Thyroid gland (tissue), 4 donors: ENCODE measurements at places on chromosomes 16 and 17. TPM values are rescaled to one million over a fixed set of nuclear protein-coding genes. Genes with fewer than 3 reads are reported as not detected.
A peak's percentile ranks its signal among the peaks of the same experiment; 100 is the strongest.

DNA sequence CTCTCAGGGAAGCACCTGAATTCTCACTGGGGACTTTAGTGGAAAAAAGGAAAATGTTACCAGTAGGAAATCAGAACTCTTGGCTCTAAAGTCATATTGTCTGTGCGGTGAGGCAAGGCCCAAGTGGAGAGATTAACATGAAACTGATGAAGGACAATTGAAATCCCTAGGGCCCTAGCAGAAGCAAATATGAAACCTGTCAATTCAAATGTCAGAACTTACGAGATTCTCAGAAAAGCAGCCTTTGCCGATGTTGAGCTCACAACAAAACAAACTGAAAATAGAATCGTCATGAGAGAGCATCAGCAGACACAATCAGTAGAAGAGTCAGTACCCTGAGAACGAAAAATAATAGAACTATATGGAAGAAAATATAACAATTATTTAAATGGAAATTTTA lies 108.8 kb downstream of the ELAC2 start:
- H3K4me3 ChIP-seq, result no peak overlapping the region
- H3K36me3 ChIP-seq, result no peaks in the 10 kb centered on the region
- no peaks in the 10 kb centered on the region for H3K4me1 ChIP-seq
- no peaks in the 10 kb centered on the region for H3K27me3 ChIP-seq

DNA sequence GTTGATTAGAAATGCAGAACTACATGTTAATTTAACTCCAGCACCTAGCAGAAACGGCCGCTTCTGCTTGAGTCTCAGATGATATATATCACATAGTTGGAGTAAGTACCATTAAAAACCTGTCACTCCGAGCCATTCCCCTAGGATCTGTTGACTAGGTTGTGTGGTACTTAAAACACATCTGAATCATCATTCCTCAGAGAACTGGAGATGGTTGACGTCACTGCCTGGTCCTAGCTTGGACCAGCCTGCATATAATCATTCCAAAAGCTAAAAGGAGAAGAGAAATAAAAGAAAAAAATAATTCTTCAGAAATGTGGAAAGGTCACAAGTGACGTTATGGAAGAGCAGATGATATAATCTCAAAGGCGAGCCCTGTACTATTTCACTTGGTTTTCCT lies 31.3 kb upstream of the RASL10B start:
- H3K27me3 ChIP-seq, result no peaks in the 10 kb centered on the region
- H3K27ac ChIP-seq, result no peak overlapping the region
- H3K4me3 ChIP-seq, result no peak overlapping the region

DNA sequence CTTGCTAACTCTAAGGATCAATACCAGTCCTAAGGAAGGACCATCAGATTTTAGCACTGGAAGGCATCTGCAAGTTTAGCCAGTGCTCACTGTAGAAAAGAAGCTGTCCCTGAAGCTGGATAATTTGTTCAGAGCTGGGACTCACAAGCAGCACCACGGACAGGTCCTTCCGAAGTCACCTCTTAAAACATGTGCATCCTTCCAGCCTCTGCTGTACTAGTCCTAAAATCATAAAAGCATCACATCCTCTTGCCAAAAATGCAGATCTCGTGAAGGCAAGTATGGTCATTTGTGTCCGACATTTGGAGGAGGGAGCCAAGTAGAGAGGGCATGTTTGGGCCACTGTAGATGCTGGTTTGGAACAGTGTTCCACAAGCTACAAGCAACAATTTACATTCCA lies 506.9 kb downstream of the RBFOX1 start:
- no peak overlapping the region for H3K27ac ChIP-seq
- H3K27me3 ChIP-seq, result no peaks in the 10 kb centered on the region
- no peaks in the 10 kb centered on the region for H3K36me3 ChIP-seq
- H3K4me1 ChIP-seq, result no peaks in the 10 kb centered on the region
- DNase-seq, result no peak

DNA sequence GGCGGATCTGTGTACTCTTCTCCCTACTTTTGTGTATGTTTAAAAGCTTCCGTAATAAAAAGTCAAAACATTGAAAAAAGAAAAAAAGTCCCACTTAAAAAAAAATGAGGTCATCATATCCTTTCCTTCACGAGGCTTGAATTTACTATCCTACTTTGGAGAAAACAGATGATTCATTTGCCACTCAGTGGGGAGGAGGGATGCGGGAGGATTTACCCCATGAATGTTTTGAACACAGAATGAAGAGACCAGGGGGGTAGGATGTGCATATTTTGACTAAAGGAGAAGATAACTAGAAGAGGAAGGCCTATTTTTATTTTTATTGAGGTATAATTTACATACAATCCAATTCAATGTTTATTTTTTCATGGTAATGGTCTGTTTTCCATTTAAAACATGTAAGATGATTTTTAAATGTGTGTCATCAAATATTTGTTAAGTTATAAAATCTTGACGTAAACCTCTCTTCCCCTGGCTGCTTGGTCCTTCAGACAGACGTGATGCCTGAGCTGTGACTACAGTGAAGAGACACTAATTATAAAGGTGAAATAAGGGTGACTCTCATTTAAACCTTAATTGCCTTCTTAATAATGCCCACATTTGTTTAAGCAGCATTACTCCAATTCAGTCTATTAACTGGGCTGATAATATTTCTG lies 135.4 kb upstream of the AXIN2 start:
- no peaks in the 10 kb centered on the region for H3K36me3 ChIP-seq
- no peaks in the 10 kb centered on the region for H3K4me1 ChIP-seq
- DNase-seq, result no peak
- no peak overlapping the region for H3K27ac ChIP-seq

DNA sequence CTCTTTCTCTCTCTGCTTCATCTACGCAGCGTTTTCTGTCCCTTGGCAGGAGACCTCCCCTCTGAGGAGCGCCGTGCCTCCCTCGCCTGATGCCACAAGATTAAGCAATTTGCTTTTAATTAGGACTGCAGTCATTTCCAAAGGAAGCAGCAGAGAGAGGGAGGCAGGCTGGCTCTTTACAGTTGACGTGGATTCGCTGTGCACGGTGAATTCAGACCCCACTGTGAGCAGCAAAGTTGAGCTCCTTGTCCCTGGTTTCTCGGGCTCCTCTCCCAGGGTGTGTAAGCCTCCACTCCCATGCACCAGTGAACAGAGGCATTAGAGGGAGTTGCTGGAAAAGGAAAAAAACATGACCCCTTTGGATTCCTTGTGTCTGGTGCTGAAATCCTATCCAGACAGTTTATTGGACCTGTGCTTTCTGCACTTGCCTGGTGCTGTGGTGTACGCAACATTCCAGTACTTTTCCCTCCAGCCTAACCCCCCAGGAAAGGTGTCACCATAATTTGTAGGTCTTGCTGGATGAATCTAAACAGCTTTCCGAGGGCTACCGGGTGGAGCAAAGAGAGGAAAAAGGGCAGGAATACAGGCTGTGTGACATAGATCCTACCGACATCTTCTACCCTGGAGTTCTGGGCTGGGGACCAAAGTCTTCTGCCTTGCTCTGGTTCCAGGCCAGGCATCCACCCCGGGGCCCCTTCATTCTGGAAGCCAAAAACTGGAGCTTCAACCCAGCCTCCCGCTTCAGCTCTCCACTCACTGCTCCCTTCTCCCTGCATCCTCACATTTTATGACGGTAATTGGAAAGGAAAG lies 171.0 kb downstream of the MAF start:
- no peaks in the 10 kb centered on the region for H3K36me3 ChIP-seq
- H3K4me3 ChIP-seq, result no peak overlapping the region
- DNase-seq, result no peak
- no peaks in the 10 kb centered on the region for H3K27me3 ChIP-seq

GRCh38 chr17:77580531-77581270 lies 377.8 kb upstream of the TNRC6C start:
- DNase-seq, result no peak
- no peaks in the 10 kb centered on the region for H3K36me3 ChIP-seq
- no peaks in the 10 kb centered on the region for H3K4me1 ChIP-seq
- no peak overlapping the region for H3K27ac ChIP-seq
- H3K4me3 ChIP-seq, result no peak overlapping the region

DNA sequence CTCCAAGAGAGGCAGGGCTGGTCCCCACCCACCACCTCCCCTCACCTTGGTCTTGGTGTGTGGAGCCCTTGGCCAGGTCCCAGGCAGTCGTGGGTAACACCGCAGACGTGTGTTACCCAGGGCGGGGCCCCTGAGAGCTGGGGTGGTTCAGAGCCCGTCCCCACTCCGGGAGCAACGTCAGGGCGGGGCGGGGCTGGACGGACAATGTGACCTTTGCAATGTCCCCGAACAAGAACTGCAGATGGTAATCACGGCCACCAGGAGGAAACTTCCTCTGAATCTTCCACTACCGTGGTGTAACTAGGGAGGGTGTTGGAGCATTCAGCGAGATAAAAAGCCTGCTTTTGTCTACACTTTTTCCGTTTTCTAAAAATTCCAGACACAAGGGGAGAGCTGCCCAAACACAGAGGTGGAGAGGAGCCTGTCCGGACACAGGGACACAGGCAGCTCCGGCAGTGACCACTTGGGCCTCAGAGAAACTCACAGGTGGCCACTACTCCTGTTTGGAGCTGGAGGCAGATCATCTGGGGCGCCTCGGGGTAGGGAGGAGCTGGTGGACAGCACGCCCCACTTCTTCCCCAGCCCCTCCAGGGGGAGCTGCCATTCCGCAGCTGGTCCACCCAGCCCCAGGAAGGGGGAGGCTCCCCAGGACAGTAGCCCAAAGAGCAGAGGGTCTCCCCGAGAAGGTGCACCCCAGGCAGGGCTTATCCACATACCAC lies 14.2 kb upstream of the SLC38A10 start:
- peaks cover 14% of the 10 kb centered on the region for H3K4me1 ChIP-seq
- peak; percentile 95 for DNase-seq
- peak overlapping the region; percentile 83 for H3K27ac ChIP-seq
- H3K27me3 ChIP-seq, result no peaks in the 10 kb centered on the region

DNA sequence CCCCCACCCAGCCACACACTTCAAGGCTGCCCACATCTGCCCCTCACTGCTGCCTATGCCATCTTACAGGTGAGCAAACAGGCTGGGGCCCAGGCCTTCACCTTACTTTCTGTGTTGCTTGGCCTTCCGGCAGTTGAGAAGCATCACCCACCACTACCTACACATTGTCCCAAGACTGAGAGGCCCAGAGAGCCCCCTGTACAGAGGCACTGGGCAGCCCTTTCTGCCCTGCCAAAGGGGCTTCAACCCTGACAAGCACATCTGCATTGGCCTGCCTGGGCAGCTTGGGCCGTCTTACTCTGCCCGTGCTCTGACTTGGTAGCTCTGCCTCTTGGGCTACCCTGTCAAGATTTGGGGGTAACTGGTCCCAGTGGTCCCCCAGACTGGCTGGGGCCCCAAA lies 1.2 kb downstream of the MIEF2 start:
- no peak for DNase-seq
- H3K27me3 ChIP-seq, result no peaks in the 10 kb centered on the region
- H3K4me3 ChIP-seq, result no peak overlapping the region
- peaks cover 27% of the 10 kb centered on the region for H3K36me3 ChIP-seq
- H3K27ac ChIP-seq, result peak overlapping the region; percentile 99
- peaks cover 37% of the 10 kb centered on the region for H3K4me1 ChIP-seq

DNA sequence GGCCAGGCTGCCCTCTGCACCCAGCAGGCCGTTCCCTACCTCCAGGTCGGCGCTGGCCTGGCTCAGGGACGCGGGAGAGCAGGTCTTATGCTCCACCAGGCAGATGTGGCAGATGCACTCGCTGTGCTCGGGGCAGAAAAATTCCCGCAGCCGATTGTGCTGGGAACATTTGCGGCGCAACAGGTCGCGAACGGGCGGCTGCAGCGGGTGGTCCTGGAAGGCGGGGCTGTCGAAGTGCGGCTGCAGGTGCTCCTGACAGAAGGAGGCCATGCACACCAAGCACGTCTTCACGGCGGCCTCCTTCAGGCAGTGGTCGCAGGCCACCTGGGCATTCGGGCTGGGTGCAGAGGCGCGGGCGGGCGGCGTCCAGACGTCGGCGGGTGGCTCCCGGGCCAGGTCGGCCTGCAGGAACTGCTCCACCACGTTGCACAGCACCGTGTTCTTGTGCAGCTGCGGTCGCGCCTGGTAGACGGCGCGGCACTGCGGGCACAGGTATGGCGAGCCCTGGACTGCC lies 439 bp downstream of the TRIM25 start:
- peaks cover 58% of the 10 kb centered on the region for H3K4me1 ChIP-seq
- DNase-seq, result no peak
- H3K27me3 ChIP-seq, result no peaks in the 10 kb centered on the region
- peak overlapping the region; percentile 72 for H3K4me3 ChIP-seq

GRCh38 chr17:45289301-45290268 lies 27.2 kb downstream of the MAP3K14 start:
- H3K36me3 ChIP-seq, result peaks cover 11% of the 10 kb centered on the region
- H3K4me3 ChIP-seq, result no peak overlapping the region
- peak; percentile 30 for DNase-seq
- peak overlapping the region; percentile 45 for H3K27ac ChIP-seq
- no peaks in the 10 kb centered on the region for H3K27me3 ChIP-seq
- peaks cover 70% of the 10 kb centered on the region for H3K4me1 ChIP-seq

DNA sequence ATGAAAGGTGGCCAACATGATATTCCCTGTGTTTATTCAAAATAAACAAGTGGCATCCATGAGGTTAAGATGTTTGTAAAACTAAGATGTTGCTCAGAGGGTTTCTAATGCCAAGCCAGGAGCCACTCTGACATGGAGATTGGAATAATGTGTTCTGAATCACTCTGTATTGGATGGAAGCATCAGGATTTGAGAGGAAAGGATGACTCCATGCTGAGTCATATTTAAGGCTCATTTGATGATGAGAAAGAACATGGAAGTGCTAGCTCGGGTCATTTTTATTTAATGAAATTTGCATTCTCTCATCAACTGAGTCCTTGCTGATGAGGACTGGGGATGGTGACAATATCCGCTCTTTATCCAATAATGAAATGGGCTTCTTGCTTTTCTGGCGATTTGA lies 6.2 kb downstream of the VAT1L start:
- no peaks in the 10 kb centered on the region for H3K27me3 ChIP-seq
- H3K4me1 ChIP-seq, result peaks cover 4% of the 10 kb centered on the region
- DNase-seq, result no peak
- no peak overlapping the region for H3K4me3 ChIP-seq

- peak overlapping the region; percentile 21 for H3K27ac ChIP-seq
- H3K4me1 ChIP-seq, result peaks cover 13% of the 10 kb centered on the region
- no peaks in the 10 kb centered on the region for H3K36me3 ChIP-seq
- H3K4me3 ChIP-seq, result no peak overlapping the region
- H3K27me3 ChIP-seq, result no peaks in the 10 kb centered on the region
Measured at GRCh38 chr17:49196520-49196919, 13.9 kb downstream of the GNGT2 start.

DNA sequence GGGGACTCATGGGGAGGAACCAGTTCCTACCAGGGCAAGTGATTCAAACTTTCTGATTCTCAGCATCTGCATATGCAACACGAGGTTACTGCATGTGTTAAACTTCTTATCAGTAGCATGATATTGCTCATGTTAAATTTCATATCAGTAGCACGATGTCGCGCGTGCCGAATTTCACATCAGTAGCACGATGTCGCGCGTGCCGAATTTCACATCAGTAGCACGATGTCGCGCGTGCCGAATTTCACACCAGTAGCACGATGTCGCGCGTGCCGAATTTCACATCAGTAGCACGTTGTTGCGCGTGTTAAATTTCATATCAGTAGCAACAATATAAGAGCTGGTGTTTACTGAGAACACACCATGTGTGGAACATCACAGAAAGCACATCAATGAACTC lies 221.6 kb downstream of the GSG1L start:
- H3K27ac ChIP-seq, result no peak overlapping the region
- DNase-seq, result no peak
- H3K36me3 ChIP-seq, result no peaks in the 10 kb centered on the region

The KRT25 gene
- not detected for total RNA-seq

The FBXL19 gene
- total RNA-seq, result 11.7 TPM

The COIL gene
- total RNA-seq, result 13.2 TPM

The NATD1 gene
- total RNA-seq, result 20.0 TPM
